ENCODE measurements at places on chromosomes 2 and 18.

DNA sequence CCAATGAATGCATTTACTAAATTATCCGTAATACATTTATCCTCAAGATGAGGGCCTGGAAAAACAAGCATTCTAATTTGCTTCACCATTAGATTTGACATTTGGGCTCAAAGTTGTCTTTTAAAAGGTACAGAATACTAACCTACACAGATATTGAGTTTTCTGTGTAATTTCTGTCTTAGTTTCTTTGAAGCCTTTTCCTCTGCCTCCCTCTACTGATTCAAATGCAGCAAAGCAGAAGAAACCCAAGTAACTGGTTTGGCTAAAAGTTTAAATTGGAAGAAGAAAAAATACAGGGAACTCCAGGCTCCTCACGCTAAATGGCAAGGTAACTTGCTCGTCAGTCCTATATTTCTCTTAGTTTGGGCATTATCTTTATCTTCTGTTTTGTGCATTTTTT is 53.3 kb upstream of the SLC5A7 start:
- no peak for DNase-seq

- DNase-seq, result no peak
Measured at GRCh38 chr2:28764909-28765711, 13.5 kb downstream of the PPP1CB start.

GRCh38 chr2:45242161-45242741 is 233.0 kb upstream of the SIX2 start:
- DNase-seq, result no peak

- DNase-seq, result no peak
Measured at GRCh38 chr2:17644997-17645720, 104.7 kb downstream of the VSNL1 start.

GRCh38 chr2:160512491-160512890 is 18.9 kb upstream of the RBMS1 start:
- no peak for DNase-seq

- DNase-seq, result no peak
Measured at GRCh38 chr2:20191714-20192569, 33.0 kb downstream of the SDC1 start.

DNA sequence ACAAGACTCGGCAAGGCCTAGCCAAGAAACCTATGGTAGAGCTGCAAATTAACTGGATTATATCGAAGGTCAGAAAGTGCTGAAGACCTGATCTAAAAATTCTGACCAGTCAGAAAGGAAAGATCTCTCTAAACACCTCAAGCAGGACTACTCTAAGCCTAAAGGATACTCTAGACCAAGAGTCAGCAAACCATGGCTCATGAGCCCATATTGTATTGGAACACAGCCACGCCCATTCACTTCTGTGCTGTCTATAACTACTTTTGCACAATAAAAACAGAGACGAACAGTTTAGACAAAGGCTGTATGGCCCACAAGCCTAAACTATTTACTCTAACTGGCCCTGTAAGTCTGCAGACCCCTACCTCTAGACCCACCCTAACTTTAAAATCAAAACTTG is 18.7 kb downstream of the RTN4 start:
- no peak for DNase-seq

DNA sequence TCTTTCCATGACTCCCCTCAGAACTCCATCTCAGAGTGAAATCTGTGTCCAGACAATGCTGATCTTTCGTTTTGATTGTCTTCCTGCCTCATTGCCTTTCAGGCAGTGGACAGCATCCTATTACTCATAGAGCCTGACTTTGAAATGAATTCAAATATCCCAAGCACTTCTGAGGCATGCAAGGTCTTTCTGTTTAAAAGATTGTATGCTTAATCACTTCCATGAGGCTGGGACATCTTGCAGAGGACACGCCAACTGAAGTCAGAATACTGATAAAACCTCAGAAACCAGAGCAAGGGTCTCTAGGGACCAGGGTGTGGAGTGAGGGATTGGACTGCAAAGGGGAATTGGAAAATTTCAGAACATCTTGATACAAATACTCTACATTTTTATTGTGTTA is 836.5 kb upstream of the ID2 start:
- no peak for DNase-seq

DNA sequence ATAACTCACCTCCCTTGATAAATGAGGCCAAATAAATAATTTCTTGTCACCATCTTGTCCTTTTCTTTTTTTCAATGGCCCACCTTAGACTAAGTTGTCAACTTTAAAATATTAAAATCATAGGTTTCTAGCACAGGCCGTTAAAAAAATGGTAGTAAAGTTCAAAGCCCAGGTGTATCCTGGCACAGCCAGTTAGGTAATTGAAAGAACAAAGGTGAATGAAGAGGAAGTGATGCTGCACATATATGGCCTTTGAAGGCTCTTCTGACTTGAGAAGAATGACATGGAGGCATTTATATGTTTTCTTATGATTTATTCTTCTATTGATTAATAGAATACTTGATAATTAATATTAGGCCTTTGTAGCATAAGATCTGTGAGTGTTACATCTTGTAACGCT is 208.7 kb downstream of the PTPRM start:
- DNase-seq, result no peak

DNA sequence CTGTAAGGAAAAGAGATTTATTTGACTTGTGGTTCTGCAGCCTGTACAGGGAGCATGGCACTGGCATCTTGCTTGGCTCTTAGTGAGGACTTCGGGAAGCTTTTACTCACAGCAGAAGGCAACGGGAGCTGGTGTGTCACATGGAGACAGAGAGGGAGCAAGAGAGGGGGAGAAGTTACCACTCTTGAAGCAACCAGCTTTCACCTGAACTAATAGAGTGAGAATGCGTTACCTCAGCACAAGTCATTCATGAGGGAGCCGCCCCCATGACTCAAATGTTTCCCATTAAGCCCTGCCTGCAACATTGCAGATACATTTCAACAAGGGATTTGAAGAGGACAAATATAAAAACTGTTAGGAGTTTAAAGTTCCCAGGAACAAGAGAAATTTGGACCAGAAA is 190.0 kb downstream of the CYRIA start:
- no peak for DNase-seq

DNA sequence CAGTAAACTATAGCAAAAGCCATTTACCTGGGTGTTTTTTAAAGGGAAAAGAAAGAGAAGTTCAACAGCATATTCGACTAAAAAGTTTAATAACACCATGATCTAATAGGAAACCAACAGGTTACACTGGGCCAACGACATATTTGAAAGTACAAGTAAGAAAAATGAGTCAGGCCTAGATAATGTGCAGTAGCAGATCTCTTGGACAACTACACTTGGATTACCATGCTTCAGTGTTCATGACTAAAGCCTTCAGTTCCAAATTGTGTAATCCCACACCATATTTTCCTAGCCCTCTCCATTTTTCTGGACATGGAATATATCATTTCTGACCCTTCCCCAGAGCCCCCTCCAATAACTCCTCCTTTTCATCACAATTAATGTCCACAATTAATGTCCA is 39.1 kb upstream of the FIGN start:
- no peak for DNase-seq

GRCh38 chr18:74493689-74494088 is 2.5 kb upstream of the CNDP2 start:
- peak; percentile 56 for DNase-seq

DNA sequence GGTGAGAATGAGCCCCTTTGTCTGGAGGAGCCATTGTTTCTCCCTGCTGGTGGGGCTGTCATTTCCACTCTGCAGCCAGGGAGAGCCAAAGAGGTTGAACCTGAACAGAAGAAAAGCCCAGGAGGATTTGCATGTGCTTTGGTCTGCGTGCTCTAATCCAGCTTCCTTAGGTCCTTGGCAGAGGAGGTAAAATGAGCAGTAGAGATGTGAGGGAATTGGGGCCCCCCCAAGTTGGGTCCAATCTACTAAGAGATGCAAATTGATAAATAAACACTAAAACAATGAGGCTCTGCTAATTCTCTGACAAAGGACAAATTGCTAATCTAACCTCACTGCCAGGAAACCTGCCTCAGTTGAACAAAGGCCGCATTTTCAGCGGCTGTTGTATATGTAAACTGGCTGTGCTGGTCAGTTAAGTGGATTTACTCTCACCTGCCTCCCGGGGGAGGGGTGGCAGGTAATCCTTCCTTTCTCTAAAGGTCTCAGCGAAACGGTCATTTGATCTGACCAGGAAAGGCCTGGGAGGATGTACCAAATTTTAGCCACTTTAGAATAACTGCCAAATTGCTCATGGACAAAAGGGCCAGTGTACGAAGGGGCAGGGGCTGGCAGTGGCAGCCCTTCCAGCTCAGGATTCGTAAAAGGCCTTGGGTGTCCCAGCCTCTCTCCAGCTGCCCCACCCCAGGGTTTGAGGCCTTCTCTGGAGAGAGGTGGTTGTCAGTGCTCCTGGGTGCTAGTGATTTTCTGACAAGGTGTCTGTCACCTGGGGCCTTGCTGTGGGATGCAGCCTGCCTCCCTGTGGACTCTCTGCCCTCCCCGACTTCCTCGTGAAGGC is 193.6 kb downstream of the MIB1 start:
- no peak for DNase-seq

DNA sequence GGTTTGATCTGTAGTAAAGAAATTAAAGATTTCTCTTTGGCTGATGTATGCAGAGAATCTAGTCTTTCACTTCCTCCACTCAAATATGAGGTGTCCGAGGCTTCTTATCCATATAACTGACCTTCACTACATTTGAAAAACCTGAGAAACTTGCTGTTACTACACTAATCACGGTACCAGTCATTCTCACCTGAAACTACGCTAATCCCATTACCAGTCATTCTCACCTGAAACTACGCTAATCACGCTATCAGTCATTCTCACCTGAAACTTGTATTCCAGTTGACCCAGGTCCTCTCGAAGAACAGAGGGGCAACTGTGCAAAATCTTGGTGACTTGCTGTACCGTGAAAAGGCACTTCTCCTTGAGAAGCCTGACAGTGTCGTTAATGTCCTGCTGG is 5.1 kb downstream of the MTERF4 start:
- no peak for DNase-seq

DNA sequence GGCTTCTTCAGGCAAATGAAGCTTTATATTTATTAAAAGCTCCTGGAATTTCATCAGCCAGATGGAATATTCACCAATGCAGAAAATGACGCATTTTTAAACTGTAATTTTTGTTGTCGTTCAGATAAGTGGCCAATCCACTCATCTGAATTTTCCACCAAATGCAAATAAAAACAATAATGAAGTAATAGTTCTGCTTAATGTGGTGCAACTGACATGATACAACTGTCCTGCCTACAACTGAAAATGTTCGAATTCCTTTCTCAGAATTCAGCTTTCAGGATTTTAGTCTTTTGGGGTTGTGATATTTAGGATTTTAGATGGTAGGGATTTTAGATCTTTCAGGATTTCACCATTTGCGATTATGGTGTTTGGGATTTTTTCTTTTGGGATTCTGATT is 27.1 kb upstream of the PUM2 start:
- DNase-seq, result no peak

- DNase-seq, result no peak
Measured at GRCh38 chr2:67522148-67522547, 125.0 kb downstream of the ETAA1 start.
